GM12878 (cell line): ENCODE measurements at places on chromosomes 13 and 19. TPM values are rescaled to one million over a fixed set of nuclear protein-coding genes. Genes with fewer than 3 reads are reported as not detected.
A peak's percentile ranks its signal among the peaks of the same experiment; 100 is the strongest.

DNA sequence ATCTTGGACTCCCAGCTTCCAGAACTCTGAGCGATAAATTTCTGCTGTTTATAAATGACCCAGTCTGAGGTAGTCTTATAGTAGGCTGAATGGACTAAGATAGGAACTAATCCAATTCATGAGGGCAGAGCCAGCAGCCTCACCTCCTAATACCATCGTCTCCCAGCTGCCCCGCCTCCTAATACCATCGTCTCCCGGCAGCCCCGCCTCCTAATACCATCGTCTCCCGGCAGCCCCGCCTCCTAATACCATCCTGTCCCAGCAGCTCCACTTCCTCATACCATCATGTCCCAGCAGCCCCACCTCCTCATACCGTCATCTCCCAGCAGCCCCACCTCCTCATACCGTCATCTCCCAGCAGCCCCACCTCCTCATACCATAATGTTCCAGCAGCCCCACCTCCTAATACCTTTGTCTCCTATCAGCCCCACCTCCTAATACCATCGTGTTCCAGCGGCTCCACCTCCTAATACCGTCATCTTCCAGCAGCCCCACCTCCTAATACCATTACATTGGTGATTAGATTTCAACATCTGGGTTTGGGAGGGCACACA, 2.4 kb upstream of the ARGLU1 start:
- H3K4me1 ChIP-seq: no peaks in the 10 kb centered on the region
- no peak overlapping the region for H3K27ac ChIP-seq
- no peak overlapping the region for H3K4me3 ChIP-seq
- no peaks in the 10 kb centered on the region for H3K36me3 ChIP-seq

- DNase-seq: no peak
- no peak overlapping the region for H3K4me3 ChIP-seq
- H3K27me3 ChIP-seq: no peaks in the 10 kb centered on the region
- H3K36me3 ChIP-seq: no peaks in the 10 kb centered on the region
These were observed 21.1 kb upstream of the STK24 start for GRCh38 chr13:98598043-98598442.

DNA sequence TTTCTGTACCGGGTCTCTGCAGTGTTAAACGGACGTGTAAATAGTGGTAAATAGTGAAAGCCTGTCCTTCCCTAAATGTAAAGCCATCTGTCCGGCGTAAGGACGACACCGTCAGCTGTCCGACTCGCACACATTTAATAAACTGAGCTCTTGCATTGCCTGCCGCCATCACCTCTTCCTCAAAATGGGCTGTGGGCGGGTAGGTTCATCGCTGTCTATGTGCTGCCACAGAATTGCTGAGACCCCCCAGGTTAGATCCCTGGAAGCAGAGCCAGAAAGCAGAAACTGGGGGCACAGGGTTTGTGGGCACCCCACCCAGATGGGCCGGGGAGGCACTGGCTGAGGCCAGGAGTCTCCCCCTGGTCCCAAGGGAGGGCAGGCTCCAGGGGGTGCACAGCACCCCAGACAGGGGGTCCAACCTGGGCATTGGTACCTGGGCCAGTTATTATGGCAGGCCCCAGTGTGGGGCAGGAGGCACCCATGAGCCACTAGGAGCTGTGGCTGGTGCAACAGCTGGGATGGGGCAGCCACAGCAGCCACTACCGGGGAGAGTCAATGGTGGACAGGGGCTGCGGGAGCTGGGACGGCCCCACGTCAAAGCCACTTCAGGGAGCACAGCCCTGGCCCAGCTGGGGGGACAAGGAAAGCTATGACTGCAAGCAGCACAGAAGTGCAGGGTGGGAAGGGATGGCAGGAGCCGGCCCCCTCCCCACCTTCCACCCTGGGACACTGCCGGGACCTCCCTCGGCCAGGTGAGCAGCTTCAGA, 5.7 kb downstream of the C19orf25 start:
- H3K4me3 ChIP-seq: no peak overlapping the region
- H3K27me3 ChIP-seq: peaks cover 5% of the 10 kb centered on the region
- DNase-seq: no peak
- no peaks in the 10 kb centered on the region for H3K36me3 ChIP-seq

DNA sequence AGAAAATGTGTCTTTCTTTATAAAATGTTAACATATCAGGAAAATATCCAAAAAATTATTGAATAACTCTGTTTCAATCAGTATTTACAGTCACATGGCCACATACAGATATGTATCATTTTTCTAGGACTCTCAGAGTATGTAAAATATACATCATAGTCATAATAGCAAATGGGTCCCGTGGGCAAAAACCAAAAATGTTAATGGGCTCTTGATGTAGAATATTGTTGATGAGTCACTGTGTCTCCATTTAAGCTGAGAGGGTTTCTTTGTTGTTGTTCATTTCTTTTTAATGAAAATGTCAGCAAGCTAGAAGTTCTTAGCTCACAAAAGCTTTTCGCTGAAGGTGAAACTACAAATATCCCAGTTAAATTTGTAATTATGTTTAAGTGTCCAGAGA, 1713.1 kb upstream of the PCDH20 start:
- H3K27me3 ChIP-seq: no peaks in the 10 kb centered on the region
- H3K4me1 ChIP-seq: no peaks in the 10 kb centered on the region
- no peak for DNase-seq
- no peak overlapping the region for H3K4me3 ChIP-seq
- H3K36me3 ChIP-seq: no peaks in the 10 kb centered on the region

GRCh38 chr19:41993612-41994483, at the start of gene ATP1A3:
ATP1A3 (minus strand) TSS chr19:41994230; CDS start chr19:41994076, 154 bp downstream.
- H3K27me3 ChIP-seq: no peaks in the 10 kb centered on the region
- DNase-seq: no peak
- H3K4me1 ChIP-seq: peaks cover 3% of the 10 kb centered on the region
- H3K4me3 ChIP-seq: peak within 1 kb of the TSS; percentile 69
- no peak within 1 kb of the TSS for H3K27ac ChIP-seq
- H3K36me3 ChIP-seq: no peaks in the 10 kb centered on the region

Gene CALR3
- total RNA-seq: 0.19 TPM in 1 of 2 replicates, not detected in the other

DNA sequence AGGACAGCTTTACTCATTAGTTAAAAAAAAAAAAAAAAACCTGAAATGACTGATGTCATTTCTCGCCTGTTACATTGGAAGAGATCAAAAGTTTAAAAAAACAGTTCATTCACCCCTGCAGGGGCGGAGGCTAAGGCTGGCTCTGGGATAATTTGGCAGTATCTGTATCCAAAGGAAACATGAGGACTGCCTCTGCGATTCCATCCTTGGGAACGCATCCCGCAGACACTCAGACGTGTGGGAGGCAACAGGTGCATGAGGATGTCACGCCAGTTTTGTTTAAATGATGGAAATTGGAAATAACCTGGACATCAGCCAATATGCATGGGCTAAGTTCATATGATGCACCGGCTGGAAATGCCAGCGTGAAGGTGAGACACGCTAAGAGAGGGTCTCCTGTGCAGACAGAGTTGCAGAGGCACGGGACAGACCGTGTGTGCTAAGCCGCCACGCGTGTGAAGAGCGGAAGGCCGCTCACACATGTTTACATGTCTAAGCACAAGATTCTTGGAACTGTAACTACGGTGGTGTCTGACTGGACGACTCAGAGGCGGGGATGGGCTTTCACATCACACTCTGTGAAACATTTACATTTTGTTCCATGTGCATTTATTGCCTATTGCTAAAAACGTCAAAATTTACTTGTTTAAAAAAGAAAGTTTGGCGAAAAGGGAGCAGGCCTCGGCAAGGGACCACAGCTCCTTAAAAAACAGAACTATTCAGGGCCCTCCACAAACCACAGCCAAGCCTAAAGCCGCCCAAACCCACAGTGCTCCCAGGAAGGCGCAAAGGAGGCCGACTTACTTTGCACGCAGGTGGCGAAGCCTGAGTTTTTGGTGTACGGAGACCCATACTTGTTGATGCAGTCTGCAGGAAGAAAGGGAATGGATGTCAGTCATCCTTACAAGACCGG, 17.9 kb downstream of the GAS6 start:
- H3K4me3 ChIP-seq: no peak overlapping the region
- H3K27ac ChIP-seq: no peak overlapping the region
- DNase-seq: no peak

GRCh38 chr13:112526146-112526853, 61.7 kb downstream of the TUBGCP3 start:
- DNase-seq: no peak
- H3K36me3 ChIP-seq: peaks cover 3% of the 10 kb centered on the region
- H3K27ac ChIP-seq: no peak overlapping the region
- H3K4me1 ChIP-seq: no peaks in the 10 kb centered on the region

Gene ICAM5
- 3.0 and 4.6 TPM in 2 replicates for total RNA-seq

GRCh38 chr13:29362849-29363604, 232.5 kb downstream of the SLC7A1 start:
- H3K4me1 ChIP-seq: no peaks in the 10 kb centered on the region; the same call in 1 of the 2 replicates
- DNase-seq: peak; percentile 13
- no peak overlapping the region for H3K27ac ChIP-seq
- H3K27me3 ChIP-seq: no peaks in the 10 kb centered on the region
- no peak overlapping the region for H3K4me3 ChIP-seq

Gene GRK1
- total RNA-seq: not detected in 2 replicates

GRCh38 chr19:19570571-19570970, 32.5 kb downstream of the CILP2 start:
- no peaks in the 10 kb centered on the region for H3K27me3 ChIP-seq
- H3K27ac ChIP-seq: no peak overlapping the region
- no peaks in the 10 kb centered on the region for H3K4me1 ChIP-seq
- H3K4me3 ChIP-seq: no peak overlapping the region

GRCh38 chr13:26557051-26557392, 461 bp upstream of the WASF3 start:
- H3K27me3 ChIP-seq: no peaks in the 10 kb centered on the region; the same call in 1 of the 2 replicates
- no peak overlapping the region for H3K27ac ChIP-seq
- H3K36me3 ChIP-seq: no peaks in the 10 kb centered on the region

DNA sequence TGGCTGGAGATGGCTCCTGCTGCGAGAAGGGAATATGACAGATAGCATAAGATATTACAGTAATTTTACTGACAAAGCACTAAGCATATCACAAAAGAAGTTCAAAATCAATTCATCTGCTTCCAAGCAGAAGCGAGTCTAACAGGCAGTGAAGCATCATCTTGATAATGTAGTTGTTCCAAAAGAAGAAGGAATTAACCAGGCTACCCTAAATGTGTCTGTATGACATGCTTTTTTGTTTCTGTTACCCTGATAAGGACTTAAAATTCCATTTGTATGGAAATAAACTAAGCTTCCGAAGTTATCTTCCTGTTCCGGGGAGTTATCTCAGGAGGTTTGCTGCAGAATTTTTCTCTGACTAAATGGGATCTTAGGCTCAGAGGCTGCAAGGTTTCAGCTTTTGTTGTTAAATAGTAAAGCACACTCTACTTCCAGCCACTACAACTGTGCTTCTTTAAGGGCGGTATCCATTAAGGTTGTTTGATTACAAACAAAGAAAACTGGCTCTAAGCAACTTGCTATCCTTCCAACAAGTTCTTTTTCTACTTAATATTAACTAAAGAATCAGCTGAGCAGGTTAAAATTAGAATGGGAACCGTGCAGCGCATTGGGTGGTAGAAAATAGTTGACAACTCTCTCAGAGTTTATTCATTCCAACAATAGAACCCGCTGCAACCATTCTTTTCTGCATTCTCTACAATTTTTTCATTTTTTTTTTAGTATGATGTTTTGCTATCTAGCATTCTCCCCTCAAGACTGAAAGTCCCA, 607.3 kb downstream of the UQCRFS1 start:
- no peak for DNase-seq
- H3K4me1 ChIP-seq: no peaks in the 10 kb centered on the region
- H3K4me3 ChIP-seq: no peak overlapping the region
- H3K27me3 ChIP-seq: no peaks in the 10 kb centered on the region
